NCI-H1436 treated with DMSO at 0.1 percent for 48 hours (cell line): ENCODE measurements at places on chromosomes 12 and 14.

DNA sequence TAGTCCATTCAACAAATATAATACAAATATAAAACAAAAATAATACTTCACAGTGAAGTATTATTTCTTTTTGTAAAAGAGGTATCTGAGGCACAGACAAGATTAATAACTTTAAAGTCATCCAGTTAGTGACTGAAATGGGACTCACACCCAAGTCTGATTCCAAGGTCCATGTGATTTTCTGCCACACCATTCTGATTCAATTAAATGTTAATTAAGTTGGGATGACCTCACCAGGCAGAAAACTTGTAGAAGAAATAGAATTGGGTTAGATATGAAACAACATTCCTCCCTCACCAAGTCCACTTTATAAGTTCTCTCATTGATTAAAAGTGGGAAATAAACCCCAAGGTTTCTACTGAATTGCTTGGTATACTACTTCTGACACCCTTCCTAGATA lies 34.4 kb downstream of the DIO2 start:
- DNase-seq = no peak

- no peak for DNase-seq
Observed at GRCh38 chr12:100972121-100972520, 177.5 kb downstream of the ANO4 start.

DNA sequence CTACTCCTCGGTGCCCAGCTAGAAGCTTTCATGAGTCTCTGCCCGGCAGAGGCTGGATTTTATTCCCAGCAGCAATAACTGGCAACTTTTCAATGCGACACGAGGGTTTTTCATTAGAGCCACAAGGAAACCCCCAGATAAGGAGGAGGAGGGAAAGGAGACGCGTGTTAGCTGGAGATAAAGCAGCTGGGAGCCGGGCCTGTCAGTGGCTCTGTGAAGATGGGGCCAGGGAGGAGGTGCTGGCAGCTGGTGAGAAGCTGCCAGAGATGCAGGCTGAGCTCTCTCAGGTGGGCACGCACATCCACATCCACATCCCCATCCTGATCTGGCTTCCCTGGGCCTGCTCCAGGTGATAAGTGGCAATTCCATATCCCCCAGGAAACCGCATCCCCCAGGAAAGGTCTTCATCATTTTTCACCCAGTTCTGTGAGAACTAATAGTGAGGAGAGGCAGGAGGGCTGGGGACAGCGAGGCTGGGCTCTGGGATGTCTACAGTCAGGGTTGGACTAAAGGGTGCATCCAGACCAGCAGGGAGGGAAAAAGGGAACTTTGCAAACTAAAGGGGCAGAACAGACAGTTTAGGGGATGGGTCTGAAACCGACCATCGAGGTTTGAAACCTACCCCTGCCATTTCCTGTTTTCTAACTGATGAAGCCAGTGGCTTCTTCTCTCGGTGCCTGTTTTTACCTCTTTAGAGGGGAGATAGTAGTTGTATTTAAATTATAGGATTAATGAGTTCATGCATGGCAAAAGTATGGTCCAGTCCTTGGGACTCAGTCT lies 413.2 kb downstream of the DPF3 start:
- no peak for DNase-seq

DNA sequence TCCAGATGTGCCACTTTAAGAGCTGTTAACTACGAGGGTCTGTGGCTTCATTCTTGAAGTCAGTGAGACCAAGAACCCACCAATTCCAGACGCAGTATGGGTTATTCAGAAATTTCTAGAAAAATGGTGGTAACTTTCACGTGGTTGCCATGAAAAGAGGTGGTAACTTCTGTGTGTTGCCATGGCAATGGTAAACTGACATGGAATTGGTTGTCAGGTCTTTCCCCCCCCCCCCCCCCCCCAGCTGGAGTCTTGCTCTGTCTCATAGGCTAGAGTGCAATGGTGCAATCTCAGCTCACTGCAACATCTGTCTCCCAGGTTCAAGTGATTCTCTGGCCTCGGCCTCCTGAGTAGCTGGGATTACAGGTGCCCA lies 18.8 kb upstream of the VWF start:
- no peak for DNase-seq

DNA sequence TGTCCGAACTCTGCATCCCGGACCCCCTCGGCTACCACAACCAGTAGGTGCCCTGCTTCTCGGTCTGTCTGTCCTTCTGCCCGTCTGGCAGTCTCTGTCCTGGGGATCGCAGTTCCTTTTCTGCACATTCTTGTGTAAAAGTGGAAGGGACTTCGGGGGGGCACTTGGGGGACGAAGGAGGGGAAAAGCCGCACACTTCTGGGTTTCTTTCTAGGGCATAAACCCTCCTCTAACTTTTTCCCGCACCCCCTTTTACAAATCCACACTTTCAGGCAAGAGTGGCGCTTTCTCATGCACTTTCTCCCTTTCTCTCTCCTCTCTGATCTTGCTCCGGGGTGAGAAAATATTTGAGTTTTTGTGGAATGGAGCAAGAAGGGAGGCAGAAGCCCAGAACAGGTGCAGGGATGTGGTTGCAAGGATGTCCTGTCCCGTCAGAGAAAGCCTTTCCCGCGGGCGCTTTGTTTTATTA lies 506 bp downstream of the ESRRB start:
- DNase-seq = no peak

DNA sequence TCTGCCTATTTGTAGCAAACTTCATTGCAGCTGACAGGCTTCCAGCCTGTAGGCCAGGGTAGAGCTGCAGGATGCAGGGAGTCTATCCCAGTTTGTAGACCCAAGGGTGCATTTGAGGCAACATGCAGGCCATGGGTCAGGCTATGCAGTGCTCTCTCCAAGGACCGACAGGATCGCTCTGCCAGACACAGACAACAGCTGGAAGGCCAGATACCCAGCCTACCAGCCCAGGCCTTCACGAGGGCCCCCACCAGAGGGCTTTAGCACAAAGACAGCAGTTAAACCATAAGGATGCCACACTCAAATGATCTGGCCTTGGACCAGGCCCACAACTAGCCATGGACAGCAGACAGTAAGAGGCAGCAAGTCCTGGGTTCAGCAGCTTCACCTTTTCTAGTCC lies 10.3 kb downstream of the KCTD10 start:
- no peak for DNase-seq

DNA sequence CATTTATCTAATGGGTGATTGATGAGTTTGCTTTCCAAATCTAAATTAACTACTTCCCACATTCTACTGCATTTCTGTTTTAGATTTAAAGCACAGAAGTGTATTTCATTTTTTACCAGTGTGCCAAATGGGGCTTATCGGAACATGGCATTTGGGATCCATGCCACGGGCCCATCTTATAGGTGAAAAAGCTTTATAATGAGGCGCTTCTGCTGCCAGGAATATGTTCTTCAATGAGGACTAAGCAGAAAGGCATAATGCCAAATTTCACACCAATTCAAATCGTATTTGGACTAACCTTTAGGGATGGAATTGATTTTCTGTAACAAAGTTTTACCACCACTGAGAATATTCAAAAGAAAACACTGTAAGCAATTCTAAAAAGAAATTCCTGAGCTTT lies 803.5 kb upstream of the FLRT2 start:
- no peak for DNase-seq

DNA sequence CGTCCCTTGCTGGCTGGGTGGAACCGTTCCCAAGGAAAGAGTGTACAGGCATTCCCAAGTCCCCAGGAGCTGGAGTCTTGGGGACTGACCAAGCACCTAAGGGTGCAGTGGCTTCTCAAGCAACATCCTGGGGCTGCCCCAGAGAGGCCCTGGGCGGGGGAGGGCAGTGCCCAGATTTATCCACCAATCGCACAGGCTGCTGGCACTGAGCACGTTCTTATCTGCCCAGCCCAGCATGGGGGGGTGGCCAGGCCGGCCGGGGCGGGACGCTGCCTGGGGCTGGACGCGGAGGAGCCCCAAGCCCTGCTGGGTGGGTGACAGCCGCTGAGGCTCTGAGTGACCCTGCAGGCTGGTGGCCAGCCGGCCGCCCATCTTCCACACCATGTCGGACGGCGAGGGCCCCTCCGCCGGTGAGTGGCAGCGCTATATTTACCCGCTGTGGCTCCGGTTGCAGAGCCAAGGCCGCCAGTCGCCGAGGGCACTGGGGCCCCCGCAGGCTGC lies 53.4 kb downstream of the CYP46A1 start:
- no peak for DNase-seq

DNA sequence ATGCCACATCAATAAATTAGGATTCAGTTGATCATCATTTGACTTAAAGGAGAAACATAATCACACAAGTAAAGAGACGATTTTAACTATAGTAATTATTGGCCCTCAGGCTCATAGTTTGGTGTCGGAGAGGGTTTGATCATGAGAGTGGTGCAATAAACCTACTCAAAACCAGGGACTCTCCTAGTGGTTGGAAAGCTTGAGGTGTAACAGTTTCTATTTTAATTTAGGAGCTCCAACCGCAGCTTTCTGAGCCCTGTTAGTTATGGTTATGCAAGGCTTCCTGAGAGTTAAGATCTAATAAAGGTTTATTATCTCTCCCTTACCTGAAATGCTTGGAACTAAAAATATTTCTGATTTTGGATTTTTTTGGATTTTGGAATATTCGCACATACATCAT lies 36.4 kb downstream of the TMTC2 start:
- DNase-seq = no peak

DNA sequence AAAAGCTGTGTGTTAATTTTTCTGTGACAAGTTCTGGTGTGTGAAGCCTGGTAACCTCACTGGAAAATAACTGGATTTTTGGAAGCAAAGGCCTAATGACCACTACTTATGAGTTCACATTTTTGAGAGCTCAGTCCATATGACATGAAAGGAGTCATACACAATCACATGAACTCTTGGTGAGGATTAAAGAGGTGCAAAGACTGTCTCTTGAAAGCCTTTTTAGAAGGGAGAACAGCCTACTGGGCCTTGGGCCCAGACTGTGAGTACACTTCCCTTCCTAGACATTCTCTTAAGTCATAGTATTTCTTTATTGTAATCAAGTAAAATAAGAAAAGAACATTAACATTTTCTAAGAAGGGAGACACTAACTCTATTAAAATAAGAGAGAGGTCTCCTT lies 176.1 kb downstream of the BCAT1 start:
- DNase-seq = no peak

DNA sequence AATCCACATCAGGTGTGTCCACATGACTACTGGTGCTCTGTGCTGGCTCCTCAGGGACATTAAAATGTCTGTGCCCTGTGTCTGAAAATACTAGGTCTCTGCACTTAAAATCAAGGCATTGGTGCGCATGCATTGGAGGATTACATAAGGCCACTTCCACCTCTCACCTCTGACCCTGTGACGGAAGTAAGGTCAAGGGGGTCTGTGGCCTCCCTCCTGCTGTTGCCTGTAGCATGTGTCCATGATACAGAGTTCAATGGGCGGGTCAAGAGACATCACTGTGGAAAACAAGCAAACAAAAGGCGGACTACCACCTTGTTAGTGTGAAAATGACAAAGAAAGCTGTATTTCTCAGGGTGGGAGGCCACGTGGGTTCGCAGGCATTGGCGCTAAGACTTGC lies 208.6 kb upstream of the PWP1 start:
- no peak for DNase-seq

- DNase-seq = no peak
Observed at GRCh38 chr12:80625051-80625450, 82.4 kb upstream of the MYF6 start.

DNA sequence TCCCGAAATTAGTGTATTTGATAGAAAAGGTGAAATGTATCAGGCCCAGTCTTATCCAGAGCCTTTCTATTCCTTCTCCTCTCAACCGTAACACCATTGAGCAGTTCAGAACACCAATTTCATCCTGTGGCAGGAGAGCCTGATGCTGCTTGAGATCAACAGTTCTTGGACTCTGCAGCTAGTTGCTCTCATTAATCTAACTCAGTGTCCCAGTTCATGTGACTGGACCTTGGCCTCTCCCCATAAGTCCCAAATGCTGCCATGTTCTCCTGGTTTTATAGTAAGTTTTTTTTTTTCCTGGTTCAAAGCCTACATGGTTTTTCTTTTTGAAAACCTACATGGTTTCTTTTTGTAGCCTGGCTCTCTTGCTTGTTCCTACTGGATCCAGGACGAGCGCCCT lies 293.9 kb downstream of the ITPR2 start:
- DNase-seq = no peak

DNA sequence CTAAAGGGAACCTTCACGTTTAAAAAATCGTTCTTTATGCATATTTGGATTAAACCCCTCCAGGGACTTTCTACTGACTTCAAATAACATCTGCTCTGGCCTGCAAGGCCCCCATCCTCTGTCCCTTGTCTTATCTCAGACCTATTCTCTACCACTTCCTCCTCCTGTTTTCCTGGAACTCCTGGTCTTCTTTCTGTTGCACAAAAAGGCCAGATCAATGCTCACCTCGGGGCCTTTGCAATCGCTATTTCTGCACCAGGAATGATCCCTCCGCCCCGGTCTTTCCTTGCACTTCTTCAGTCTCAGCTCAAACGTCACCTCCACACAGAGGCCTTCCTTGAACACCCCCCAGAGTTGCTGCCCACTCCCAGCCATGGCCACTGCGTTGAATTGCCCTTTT lies 57.6 kb upstream of the BEGAIN start:
- DNase-seq = no peak

DNA sequence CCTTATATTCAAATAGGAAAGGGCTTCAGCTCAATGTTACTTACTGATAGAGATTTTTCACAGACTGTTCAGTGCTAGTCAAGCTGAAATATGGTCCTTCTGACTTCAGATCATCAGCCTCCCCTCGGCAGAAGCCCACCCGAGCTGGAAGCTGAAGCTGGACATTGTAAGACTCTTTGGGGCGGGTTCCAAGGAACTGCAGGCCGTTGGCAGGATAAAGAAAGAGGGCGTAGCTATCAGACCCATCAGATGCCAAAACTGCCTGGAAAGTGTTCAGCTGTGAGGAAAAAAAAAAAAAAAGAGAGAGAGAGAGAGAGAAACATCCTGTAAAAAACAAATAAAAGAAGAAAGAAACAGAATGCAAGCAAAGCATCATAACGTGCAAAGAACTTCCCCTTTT lies 8.8 kb downstream of the NID2 start:
- DNase-seq = no peak

DNA sequence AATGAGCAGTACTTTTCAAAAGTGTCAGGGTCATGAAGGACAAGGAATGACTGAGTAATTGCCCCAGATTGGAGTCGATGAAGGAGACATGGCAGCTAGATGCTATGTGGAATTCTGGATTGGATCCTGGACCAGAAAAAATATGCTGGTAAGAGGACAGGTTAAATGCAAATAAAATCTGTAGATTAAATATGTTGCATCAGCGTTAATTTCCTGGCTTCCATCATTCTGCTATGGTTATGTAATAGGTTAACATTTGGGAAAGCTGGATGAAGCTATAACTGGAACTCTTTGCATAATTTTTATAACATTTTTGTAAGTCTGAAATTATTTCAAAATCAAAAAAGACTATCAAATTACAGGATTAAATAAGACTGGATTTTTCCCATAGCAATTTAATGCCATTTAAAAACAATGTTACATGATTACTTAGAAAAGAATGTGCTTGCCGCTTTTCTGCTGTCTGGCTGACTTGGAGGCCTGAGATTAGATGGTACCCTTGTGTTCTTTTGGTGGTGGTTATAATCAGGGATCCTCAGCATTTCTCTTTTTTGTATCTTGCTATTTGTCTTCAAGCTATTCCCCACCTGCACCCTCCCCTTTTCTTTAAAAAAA lies 65.1 kb downstream of the FBXW8 start:
- no peak for DNase-seq
